ENCODE measurements at places on chromosomes 12 and 14.

DNA sequence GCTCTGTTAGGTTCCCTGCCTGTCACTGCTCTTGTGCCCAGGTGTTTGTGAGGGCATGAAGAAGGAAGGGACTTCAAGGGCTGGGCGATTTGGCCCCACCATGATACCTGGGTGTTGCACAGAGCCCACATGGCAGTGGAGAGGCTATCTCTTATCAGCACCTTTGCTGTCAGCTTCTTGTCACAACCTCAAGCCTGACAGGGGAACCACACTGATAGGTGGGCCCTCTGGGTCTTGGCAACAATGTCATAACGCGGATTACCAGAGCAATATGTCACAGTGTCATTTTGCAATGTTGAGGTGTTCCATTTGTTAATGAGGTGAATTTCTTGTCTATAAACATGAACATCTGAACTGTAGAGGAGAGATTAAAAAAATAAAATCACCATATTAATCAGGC, 22.9 kb upstream of the CACNA1C start:
- DNase-seq, result no peak

DNA sequence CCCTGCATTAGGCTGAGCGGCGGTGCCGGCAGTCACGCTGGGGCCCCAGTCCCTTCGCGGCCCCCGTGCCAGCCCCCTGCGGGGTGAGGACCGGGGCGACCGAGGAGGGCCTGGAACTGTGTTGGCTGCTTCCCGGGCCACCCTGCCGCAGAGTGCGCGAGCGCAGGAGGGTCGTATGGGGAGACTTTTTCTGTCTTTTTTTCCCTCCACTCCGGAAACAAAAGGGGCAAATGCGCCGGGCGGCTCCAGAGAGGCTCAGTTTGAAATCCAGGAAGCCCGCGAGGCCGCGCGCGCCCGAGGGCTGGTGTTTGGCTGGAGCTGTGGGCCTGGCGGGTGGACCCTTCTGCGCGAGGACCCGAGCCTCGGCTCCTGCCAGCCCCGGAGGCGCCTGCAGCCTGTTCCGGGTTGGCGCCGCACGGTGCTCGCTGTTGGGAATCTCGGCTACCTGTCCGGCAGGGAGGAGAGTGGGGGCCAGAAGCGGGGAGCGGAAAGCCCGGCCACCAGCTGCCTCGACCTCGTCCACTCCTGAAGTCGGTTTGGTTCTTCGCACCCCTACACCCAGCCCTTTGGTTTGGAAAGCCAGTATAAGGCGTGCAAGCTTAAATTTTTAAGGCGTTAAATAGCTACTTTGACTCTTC, 638 bp downstream of the PLEKHG3 start:
- no peak for DNase-seq

- DNase-seq, result no peak
These were observed 70.5 kb downstream of the TMEM260 start for GRCh38 chr14:56650048-56650447.

GRCh38 chr14:104299993-104300761, 161.8 kb downstream of the KIF26A start:
- DNase-seq, result no peak

DNA sequence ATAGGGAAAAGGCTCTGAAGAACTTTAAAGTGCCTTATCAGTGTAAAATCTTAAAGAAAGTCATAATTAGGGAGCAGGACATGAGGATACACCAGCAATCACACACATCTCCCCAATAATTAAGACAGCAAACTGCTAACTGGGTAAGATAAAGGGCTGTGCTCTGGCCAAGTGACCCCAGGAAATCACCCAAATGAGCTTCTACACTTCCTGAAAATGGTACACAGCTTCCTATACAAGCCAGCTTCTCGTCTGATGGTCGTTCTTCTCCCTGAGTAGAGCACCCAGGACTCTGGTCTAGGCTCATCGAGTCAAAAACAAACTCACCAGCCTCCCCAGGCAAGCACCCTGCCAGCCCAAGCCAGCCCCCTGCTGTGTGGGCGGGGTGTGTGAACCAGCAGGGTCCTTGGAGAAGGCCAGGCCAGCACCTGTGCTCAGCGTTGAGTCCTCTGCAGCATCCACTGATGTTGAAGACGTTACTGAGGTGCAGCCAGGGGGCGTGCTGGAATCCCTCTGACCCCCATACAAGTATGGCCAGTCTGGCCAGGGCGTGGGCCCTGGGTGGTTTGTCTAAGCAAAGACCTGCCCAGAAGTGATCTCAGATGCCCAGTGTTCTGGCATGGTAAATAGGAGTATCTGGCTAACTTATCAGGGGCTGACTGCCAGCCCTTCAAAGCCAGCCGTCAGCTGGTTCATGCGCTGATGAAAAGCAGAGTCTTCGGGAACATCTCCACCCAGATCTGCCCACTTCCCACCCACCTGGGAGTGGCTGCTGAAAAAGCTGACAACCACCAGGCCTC, 41.4 kb downstream of the ACTN1 start:
- DNase-seq, result no peak

DNA sequence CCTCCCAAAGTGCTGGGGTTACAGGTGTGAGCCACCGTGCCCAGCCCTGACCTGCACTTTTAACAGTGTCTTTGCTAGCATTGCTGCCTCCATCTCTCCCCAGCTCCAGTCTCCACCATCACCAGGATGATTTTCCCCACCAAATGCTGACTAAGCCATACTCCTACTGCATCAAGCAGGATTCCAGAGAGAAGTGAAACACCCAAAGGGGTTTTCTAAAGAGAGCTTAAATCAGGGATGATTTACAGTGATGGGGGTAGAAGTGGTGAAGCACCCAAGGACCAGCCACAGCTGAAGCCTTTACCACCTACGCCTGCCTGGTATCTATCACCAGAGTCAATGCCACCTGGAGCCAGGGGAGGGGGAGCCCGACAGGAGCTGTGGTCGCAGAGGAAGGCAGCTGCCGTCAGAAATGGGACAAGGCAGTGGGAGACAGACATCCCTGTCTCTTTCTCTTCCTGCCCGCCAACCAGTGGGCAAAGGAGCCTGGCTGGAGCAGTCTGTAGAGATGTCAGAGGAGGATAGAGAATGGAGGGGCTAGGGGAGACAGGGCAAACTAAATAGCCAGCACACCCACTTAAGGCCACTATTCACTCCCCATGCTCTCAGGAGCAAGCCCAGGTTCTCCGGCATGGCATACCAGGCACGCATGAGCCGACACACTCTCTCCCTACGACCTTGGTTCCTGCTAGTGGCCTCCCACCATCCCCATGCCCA, 22.4 kb upstream of the CD9 start:
- no peak for DNase-seq

- DNase-seq, result no peak
These were observed 9.5 kb downstream of the PLEKHG3 start for GRCh38 chr14:64713677-64714076.

GRCh38 chr12:69415471-69416275, 54.5 kb upstream of the FRS2 start:
- no peak for DNase-seq

- no peak for DNase-seq
These were observed 1.8 kb upstream of the FRS2 start for GRCh38 chr12:69468237-69469026.

GRCh38 chr14:64698903-64699302, 5.3 kb upstream of the PLEKHG3 start:
- no peak for DNase-seq

- no peak for DNase-seq
These were observed 19.4 kb upstream of the A2M start for GRCh38 chr12:9134981-9135628.

- DNase-seq, result no peak
These were observed 1.4 kb downstream of the C1RL start for GRCh38 chr12:7107636-7108002.

- no peak for DNase-seq
These were observed 80.1 kb upstream of the ALG10 start for GRCh38 chr12:33942172-33942571.

- no peak for DNase-seq
These were observed 47.4 kb downstream of the SMIM41 start for GRCh38 chr12:52126605-52127578.

Data from activated CD4-positive, CD25-positive, alpha-beta regulatory T cell (primary cell).